ENCODE measurements at places on chromosomes 13 and 19.
A peak's percentile ranks its signal among the peaks of the same experiment; 100 is the strongest.

GRCh38 chr13:76925115-76925514 lies 23.2 kb upstream of the ACOD1 start:
- DNase-seq = no peak

DNA sequence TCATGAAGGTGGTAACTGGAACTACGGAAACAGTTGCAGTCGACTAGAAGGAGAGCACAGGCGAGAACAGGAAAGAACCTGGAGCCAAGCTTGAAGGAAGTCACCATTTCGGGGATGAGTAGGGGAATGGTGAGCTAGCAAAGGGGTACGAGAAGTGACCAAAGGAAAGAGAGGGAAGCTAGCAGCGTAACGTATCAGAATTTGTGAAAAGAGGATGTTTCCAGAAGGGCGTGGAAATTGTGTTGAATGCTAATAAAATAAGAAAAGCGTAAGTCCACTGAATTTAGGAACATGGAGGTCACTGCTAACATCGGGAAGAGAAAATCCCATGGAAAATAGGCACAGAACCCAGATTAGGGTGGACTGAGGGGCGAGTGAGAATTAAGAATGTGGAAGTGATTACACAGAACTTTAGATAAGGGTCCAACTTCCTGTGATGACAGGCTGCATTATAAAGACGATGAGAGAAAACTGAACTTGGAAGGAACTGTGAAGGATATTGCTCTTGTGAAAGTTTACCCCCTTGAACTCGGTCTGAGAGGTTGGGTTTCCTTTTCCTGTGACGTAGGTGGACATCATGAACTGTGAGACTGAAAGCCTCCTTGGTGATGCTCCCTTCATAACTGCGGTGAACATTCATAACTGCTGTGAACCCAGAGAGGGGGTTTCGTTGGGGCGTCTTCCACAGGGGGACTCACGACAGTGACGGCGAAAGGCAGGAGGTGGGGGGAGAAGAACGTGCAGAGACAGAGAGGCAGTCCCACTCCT lies 2.0 kb upstream of the FFAR2 start:
- no peak for DNase-seq

DNA sequence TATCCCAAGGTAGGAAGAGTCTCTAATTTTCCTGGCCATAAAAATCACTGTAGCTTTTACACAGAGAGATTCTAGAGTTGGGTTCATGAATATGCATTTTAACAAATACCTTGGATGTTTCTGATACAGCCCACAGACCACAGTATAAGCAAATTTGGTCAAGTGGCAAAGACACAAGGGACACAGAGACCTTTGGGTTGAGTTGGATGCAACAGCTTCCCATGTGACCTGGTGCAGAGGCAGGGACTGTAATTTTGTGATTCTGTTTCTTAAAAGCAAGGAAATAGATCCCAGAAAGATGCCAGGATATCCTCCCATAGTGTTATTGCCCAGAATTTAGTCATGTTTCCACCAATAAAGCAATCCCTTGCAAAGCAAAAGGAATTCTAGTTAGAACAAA lies 27.0 kb downstream of the FPR3 start:
- DNase-seq = no peak

DNA sequence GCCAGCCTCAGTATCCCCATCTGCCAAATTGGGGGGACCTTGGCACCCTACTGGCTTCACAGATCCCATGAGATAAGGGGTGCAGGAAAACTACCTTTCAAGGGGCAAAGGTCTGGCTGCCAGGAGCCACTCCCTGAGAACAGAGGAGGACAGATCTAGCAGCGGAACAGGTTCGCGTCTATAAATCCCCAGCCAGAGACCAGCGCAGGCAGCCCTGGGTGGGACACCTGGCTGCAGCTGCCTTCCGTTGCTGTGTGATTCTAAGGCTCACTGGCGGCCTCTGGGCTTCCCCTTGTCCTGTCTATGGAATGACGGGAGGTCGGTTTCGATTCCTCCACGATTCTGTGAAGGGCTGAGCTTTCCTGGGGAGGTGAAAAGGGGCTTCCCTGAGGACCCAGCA lies 7.3 kb downstream of the RELB start:
- no peak for DNase-seq

- DNase-seq = no peak
Observed at GRCh38 chr19:51071095-51071405, 6.2 kb upstream of the KLK13 start.

- no peak for DNase-seq
Observed at GRCh38 chr13:110340812-110341444, 33.8 kb downstream of the COL4A2 start.

DNA sequence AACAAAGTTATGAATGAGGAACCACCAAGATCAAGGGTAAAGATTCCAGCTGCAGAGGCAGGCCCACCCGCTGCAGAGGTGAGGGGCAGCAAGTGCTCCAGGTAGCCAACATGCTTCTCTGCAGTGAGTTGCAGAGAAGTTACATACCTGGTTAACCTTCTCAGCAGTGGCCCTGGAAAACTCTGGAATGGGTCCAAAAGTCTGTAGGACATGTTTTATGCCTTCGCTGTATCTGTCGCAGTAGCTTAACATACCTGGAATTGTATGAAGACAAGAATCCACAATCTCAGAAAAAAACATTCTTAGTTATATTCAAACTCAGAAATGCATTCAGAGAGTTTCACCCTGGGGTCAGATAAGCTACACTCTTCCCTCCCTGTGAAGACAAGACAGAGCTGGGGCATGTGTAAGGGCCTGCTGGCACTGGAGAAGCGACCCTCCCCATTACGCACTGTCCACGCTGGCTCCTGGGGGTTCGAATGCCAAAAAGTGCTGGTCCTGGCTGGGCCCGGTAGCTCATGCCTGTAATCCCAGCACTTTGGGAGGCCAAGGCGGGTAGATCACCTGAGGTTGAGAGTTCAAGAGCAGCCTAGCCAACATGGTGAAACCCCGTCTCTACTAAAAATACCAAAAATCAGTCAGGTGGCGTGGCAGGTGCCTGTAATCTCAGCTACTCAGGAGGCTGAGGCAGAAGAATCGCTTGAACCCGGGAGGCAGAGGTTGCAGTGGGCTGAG lies 121.0 kb downstream of the CRYL1 start:
- DNase-seq = no peak

DNA sequence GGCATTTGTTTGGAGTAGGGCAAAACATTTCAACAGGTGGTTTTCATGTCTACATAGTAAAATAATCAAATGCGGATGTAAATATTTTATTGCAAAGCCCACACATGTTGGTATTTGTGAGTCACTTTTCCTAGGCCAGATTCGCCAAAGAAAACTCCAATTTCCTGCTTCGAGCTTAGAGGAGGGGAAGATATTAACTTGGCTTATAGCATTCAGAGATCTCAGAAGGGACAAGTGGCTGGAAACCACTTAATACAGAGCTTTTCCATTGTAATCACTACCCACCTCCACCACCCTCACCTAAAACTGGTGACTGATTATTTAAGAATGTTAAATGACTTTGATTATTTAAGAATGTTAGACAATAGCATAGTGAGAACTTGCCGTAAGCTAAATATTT lies 530.6 kb upstream of the SPRY2 start:
- DNase-seq = no peak

DNA sequence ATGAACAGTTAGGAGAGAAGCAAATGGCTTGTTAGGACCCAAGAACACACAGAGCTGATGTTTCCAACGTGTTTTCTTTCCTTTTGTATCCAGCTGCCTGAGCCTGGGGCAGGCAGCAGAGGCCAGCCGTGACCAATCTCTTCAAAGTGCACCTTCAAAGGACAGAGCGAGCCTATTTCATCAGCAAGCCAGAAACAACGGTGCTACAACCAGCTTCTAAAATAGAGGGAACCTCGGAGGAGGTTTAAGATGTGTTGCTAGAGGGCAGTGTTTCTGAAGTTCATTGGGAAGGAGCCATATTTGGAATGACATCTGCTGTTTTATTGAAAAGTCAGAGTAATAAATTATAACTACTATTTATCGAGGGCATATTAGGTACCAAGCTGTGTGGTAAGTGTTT lies 56.2 kb upstream of the RFC3 start:
- DNase-seq = no peak

- DNase-seq = no peak
Observed at GRCh38 chr13:98547455-98547854, 29.5 kb downstream of the STK24 start.

DNA sequence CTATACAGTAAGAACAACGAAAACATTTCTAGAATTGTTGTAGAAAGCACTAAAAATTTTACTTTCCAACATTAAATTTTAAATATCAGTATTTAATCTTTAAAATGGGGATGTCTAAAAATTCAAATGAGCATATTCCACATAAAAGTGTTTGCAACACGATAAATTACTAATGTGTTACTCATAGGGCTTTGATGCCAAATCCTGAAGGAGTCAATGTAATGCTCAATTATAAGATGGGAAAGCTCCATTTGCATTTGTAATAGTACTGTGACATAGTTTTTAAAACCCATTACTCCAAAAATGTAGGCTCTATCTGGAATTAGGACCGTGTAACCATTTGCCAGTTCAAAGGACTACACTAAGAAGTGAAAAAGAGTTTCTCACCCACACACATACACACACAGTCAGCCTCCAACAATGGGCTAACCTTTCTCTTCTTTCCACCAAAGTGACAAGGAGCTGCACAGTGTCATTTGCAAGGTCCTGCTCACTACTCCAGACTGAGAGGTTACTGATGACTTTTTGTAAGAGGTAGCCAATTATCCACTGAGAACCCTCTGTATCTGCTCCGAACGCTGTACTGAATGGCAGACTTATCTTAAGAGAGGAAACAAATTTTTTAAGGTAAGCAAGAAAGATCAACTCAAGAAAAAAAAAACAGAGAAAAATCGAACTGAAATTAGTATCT lies 26.1 kb upstream of the EEF1AKMT1 start:
- DNase-seq = no peak

- DNase-seq = no peak
Observed at GRCh38 chr19:16433986-16434385, 37.8 kb downstream of the EPS15L1 start.

DNA sequence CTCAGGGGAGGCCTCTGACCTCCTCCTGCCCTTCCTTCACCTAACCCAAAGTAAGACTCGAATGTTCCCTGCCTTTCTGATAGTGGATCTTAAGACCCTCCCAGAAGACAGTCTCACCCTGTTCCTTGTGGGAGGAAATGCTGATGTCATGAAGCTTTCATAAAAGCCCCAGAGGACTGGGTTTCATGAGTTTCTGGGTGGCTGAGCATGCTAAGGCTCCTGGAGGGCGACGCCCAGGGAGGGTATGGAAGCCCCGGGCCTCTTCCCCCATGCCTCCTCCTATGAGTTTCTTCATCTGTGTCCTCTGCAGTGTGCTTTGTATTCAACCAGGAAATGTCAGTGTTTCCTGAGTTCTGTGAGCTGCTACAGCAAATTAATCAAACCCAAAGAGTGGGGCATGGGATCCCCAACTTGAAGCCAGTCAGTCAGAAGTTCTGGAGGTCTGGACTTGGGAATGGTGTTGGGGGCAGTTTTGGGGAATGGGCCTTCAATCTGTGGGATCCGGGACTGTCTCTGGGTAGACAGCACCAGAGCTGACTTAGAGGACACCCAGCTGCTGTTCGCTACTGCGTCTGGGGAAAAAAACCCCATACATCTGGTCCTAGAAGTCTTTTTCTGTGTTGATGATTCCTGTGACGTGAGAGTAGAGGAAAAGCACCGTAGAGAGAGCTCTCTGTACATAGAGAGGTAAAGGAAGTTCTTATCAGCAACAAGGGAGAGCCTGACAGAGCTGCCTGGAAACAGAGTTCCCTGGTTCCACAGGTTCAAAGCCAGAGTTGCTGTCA lies 2.0 kb upstream of the LILRB2 start:
- DNase-seq = peak; percentile 51

GRCh38 chr13:49409008-49409407 lies 34.9 kb downstream of the CAB39L start:
- no peak for DNase-seq

GRCh38 chr13:36862002-36862685 lies 43.1 kb downstream of the RFXAP start:
- no peak for DNase-seq

DNA sequence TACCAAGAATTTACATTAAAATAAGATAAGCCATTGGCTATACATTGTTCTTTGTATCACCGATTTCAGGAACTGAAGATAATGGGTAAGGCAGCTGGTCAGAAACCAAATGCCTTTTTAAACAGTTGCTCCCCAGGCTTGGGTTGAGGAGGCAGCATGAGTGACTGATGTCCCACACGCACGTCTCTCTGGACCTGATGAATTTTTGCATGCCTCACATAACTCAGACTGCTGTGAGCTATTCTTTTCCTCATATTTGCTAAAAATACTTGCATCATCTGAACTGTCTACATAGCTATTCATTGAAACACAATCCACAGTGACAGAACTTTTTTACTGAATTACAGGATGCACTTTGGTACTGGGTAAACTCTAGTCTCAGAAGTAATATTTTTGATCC lies 123.6 kb upstream of the MAB21L1 start:
- no peak for DNase-seq

- DNase-seq = peak; percentile 45
Observed at GRCh38 chr19:18349524-18350128, 9.2 kb downstream of the PGPEP1 start.

- no peak for DNase-seq
Observed at GRCh38 chr19:46591870-46592269, 9.3 kb upstream of the CALM3 start.

DNA sequence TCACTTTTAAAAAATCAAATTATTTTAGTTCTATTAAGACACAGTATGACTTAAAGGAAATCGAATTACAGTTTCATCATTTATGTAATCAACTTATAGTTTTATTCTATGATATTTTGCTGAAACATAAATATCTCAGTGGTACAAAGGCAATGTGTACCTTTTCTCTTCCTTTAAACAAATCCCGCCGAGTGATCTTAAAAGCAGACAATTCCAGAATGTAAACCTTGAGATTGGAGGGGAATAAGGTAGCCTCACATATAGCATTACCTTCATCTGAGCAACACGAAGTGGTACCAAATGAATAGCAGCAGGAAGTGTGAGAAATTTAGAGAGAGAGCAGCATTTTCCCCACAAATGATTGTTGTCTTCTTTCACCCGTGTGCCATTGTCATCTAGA lies 842.2 kb upstream of the GPC6 start:
- DNase-seq = no peak

GRCh38 chr13:53326716-53327115 lies 298.1 kb downstream of the OLFM4 start:
- no peak for DNase-seq

GRCh38 chr13:106573868-106574267 lies 5.9 kb upstream of the ARGLU1 start:
- DNase-seq = no peak

- no peak for DNase-seq
Observed at GRCh38 chr13:26557051-26557392, 461 bp upstream of the WASF3 start.

- DNase-seq = no peak
Observed at GRCh38 chr13:106594980-106595379, 27.0 kb upstream of the ARGLU1 start.

Measured in HL-60 (cell line).